ENCODE measurements at places on chromosomes 2 and 18. TPM values are rescaled to one million over a fixed set of nuclear protein-coding genes. Genes with fewer than 3 reads are reported as not detected.
A peak's percentile ranks its signal among the peaks of the same experiment; 100 is the strongest.

- no peak for DNase-seq
- H3K4me3 ChIP-seq, result no peak overlapping the region
- peaks cover 37% of the 10 kb centered on the region for H3K36me3 ChIP-seq
Measured at GRCh38 chr2:159817283-159817682, 19.3 kb upstream of the CD302 start.

DNA sequence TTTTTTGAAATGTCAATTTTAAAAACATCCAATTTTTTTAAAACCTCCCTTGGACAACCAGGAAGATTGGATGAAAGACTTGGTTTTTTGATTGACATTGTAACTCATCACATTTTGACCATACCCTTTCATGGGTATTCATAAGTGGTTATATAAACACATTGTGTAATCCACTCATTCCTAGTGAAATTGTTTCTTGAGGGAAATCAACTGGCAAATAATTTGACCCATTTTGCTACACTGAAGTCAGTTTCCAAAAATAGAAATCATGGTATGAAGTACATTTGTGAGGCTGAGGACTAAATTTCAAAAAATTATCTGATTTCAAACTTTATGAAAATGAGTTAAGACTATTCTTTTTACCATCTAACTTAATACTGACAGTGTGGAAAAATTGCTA is 31.5 kb downstream of the FBXO48 start:
- H3K4me1 ChIP-seq, result no peaks in the 10 kb centered on the region
- no peak overlapping the region for H3K4me3 ChIP-seq
- no peaks in the 10 kb centered on the region for H3K36me3 ChIP-seq
- no peak for DNase-seq

DNA sequence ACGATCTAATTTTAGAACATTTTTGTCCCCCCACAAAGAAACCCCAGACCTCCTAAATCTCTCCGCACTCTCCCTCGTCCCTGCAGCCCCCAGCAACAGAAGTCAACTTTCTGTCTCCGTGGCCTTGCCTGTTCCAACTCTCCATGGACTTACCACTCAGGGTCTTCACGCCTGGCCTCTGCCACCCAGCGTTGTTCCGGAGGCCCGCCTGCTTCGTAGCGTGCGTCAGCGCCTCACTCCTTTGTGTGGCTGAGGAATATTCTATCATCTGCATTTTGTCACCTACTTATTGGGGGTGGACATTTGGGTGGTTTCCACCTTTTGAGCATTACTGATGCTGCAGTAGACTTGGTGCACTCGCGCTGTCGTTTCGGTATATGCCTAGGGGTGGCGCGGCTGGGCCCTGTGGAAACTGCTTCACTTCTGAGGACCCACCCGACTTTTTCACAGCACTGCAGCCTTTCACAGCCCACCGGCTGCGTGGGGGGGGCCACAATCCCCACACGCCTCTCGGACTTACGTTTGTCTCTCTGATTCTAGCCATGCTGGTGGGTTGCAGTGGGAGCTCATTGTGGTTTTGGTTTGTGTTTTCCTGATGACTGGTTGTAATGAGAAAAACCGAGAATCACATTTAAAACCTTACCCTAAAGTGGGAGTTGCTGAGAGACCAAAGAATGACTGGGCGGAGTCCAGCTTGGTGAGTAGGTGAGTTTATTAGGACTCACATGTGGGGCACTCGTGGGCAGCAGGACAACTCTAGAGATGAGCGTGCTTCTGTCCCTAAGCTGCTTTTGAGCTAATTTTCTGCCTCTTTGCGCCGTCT is 1.4 kb upstream of the HSBP1L1 start:
- H3K4me1 ChIP-seq, result peaks cover 50% of the 10 kb centered on the region
- peak; percentile 53 for DNase-seq
- peaks cover 12% of the 10 kb centered on the region for H3K27me3 ChIP-seq

GRCh38 chr2:219214141-219214540 is 4.6 kb downstream of the ABCB6 start:
- H3K36me3 ChIP-seq, result peaks cover 12% of the 10 kb centered on the region
- DNase-seq, result no peak
- H3K27me3 ChIP-seq, result no peaks in the 10 kb centered on the region
- no peak overlapping the region for H3K27ac ChIP-seq
- peaks cover 41% of the 10 kb centered on the region for H3K4me1 ChIP-seq

- no peak overlapping the region for H3K27ac ChIP-seq
- H3K4me1 ChIP-seq, result no peaks in the 10 kb centered on the region
- H3K4me3 ChIP-seq, result no peak overlapping the region
Measured at GRCh38 chr2:2875831-2876230, 501.8 kb downstream of the EIPR1 start.

- no peak overlapping the region for H3K4me3 ChIP-seq
- no peaks in the 10 kb centered on the region for H3K4me1 ChIP-seq
- H3K27me3 ChIP-seq, result no peaks in the 10 kb centered on the region
- DNase-seq, result peak; percentile 21
- H3K36me3 ChIP-seq, result no peaks in the 10 kb centered on the region
Measured at GRCh38 chr2:136376211-136376610, 258.3 kb upstream of the CXCR4 start.

DNA sequence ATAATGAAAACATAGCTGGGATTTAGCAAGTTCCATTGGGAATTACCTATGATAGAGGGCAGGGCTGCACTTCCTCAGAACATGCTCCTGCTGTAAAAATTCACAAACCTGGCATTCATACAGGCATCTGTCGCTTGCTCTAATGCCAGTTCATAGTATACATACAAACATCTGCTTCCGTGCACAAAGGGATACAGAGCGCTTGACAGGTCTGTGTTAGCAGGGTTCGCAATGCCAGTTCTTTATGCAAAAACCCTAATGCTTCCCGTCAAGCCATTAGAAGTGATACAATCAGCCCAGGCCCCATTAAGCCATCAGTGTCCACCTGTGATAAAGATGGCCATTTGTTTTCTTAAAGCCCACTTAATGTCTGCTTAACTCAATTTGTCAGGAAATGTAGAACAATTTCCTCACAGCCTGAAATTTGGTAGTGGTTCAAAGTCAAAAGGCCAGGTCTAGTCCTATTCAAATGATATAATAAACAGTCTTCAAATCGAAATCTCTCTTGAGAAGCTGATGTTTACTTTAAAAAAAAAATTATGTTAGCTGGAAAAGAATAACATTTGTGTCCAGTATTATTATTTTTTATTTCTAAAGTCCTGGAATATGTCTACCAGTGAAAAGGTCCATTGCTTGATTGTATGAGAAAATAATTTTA is 556.3 kb downstream of the ARHGAP15 start:
- H3K36me3 ChIP-seq, result peaks cover 5% of the 10 kb centered on the region
- no peak for DNase-seq
- no peak overlapping the region for H3K4me3 ChIP-seq
- no peak overlapping the region for H3K27ac ChIP-seq
- peaks cover 4% of the 10 kb centered on the region for H3K4me1 ChIP-seq

DNA sequence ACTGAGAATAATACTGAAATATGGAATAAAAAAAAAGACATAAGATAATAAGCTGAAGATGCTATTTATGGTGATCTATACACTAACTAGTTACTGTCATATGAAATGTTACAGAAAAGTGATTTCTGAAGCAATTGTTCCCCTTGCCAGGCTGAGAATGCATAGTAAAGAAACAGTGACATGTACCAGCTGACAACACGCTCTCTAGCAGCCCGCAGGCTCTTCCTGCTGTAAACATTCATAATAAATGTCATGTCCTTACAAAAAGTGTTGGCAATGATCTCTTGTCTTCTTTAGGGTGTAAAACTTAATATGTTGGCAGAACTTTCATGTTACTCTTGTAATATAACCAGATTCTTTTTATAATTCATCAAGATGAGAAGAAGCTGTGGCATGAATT is 1171.3 kb downstream of the DSC3 start:
- no peak overlapping the region for H3K27ac ChIP-seq
- H3K36me3 ChIP-seq, result no peaks in the 10 kb centered on the region
- no peaks in the 10 kb centered on the region for H3K4me1 ChIP-seq
- no peak overlapping the region for H3K4me3 ChIP-seq
- H3K27me3 ChIP-seq, result no peaks in the 10 kb centered on the region
- DNase-seq, result no peak

DNA sequence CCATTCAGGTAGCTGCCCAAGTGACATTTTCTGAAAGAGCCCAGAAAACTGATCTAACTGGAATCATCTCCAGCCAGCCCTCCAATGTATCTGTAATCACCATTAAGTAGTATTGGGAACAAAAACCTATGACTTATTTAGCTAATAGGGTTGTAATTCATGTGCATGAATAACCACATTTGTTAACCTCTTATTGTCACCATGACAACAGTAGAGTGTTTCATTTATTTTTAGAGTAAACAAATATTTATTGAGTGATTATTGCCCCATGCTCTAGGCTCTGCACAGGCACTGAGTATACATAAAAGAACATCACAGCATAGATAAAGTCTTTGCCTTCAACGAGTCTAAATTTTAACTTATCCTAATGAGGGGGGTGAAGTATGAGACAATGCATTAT is 265.4 kb upstream of the UBE2E3 start:
- H3K36me3 ChIP-seq, result no peaks in the 10 kb centered on the region
- H3K27me3 ChIP-seq, result no peaks in the 10 kb centered on the region
- no peak overlapping the region for H3K27ac ChIP-seq
- DNase-seq, result no peak
- H3K4me3 ChIP-seq, result no peak overlapping the region

DNA sequence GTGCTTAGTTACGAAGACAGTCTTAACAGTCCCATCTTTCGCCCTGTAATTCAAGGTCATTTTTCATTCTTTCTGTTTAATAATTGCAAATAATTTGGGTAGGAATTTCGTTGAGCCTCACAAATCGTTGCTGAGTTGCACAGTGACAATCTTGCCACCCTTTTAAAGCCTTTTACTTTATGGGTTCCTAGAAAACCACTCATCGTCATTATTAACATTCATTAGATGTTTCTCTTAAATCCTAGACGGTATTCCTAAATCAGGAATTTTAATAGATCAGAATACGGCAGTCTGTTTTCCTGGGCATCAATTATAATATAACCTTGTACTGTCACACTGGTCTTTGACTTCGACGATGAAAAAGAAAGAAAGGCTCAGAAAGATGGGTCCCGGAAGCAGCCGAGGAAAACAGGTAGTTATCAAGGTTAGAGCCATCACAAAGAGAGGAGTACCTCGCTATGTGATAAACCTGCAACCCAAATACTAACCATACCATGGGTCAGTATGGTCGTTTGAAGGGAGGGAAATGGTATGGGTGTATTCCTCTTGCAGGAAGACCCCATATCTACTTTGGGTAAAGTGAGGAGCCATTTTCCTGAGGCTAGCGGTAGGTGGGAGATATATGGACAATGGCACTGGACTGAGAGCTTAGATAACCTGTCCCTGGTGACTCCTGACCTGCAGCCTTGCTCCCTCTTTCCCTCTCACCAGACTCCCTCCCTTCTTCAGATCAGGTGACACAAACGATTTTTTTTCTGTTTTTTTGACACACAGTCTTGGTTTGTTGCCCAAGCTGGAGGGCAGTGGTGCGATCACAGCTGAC is 981 bp upstream of the SF3B1 start:
- no peaks in the 10 kb centered on the region for H3K27me3 ChIP-seq
- H3K27ac ChIP-seq, result peak overlapping the region; percentile 99
- DNase-seq, result no peak
- peaks cover 23% of the 10 kb centered on the region for H3K4me1 ChIP-seq

- no peak overlapping the region for H3K27ac ChIP-seq
- no peaks in the 10 kb centered on the region for H3K27me3 ChIP-seq
- no peak for DNase-seq
Measured at GRCh38 chr2:70477441-70477844, 76.2 kb downstream of the TGFA start.

Gene CPO
- total RNA-seq, result not detected

Gene HTR2B
- not detected for total RNA-seq

Gene ABCA12
- total RNA-seq, result not detected

Gene SLC66A3
- 32.0 TPM for total RNA-seq

Gene LOXL3
- 0.10 TPM for total RNA-seq
